ENCODE measurements at places on chromosomes 5 and 9.

DNA sequence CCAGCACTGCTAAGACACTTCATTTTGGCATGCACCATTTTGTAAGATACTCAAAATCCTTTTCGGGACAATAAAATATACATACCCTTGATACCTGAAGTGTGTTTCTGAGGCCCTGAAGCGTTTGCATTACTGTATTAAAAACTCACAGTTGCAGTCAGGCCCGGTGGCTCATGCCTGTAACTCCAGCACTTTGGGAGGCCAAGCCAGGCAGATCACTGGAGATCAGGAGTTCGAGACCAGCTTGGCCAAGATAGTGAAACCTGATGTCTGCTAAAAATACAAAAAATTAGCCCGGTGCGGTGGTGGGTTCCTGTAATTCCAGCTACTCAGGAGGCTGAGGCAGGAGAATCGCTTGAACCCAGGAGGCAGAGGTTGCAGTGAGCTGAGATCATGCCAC, 2.5 kb upstream of the EIF4EBP3 start:
- DNase-seq, result no peak

GRCh38 chr5:8826508-8826907, 719.4 kb downstream of the SEMA5A start:
- DNase-seq, result no peak

DNA sequence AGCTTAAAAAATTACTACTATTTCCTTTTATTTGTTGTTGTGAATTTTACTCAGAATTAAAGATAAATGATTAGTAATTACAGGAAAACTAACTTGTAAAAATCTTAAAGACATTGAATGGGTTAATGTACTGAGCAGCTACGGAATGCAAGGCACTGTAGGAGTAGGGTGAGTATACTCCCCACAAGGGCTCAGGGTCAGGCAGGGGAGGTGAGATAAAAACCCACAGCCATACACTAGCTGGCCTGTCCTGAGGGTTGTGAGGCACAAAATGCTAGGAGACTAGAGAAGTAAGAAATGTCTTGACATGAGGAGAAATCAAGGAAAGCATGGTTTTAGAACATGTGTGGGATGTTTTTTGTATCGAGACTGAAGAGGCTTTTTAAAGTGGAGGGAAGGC, 13.4 kb downstream of the ZBED3 start:
- no peak for DNase-seq

GRCh38 chr5:71828291-71829040, 109.4 kb downstream of the CARTPT start:
- DNase-seq, result no peak

GRCh38 chr5:171599411-171599810, 180.0 kb downstream of the FGF18 start:
- no peak for DNase-seq

DNA sequence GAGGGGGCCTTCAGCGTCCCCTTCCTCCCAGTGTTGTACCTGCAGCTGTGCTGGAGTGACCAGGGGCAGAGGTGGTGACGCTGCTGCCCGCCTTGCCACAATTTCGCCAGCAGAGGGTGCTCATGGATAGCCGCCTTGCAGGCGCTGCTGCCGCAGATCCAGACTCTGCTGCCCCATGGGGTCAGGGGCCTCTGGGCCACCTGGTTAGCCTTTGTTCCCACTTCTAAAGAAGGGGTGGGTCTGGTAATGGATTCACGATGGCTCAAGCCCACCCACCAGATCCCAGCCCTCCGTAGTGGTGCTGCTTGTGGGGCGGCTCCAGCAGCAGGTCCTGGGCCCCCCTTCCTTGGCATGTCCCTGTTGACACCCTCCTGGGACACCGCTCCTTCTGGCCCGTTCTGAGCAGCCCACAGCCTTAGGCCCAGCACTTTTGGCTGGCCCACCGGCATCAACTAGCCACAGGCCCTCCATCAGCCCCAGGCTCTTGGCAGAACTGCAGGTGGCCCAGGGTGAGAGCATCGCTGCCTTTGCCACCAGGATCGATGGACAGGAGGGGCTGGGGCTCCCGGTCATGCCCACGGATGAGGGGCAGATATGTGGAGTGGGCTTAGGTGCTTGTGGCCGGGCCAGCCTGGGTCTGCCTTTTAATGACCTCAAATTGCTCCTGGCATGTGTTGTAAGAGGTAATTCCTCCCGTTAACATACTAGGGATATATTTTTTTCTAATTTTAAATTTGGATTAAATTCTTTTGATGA, 57.2 kb downstream of the COL5A1 start:
- peak; percentile 21 for DNase-seq

GRCh38 chr5:66863243-66864170, 267.3 kb downstream of the MAST4 start:
- DNase-seq, result no peak

- no peak for DNase-seq
These were observed 2.6 kb upstream of the ENC1 start for GRCh38 chr5:74643111-74643562.

GRCh38 chr9:83665580-83666200, 42.1 kb downstream of the UBQLN1 start:
- no peak for DNase-seq

GRCh38 chr5:17411436-17412402, 86.3 kb upstream of the TAF11L2 start:
- no peak for DNase-seq

DNA sequence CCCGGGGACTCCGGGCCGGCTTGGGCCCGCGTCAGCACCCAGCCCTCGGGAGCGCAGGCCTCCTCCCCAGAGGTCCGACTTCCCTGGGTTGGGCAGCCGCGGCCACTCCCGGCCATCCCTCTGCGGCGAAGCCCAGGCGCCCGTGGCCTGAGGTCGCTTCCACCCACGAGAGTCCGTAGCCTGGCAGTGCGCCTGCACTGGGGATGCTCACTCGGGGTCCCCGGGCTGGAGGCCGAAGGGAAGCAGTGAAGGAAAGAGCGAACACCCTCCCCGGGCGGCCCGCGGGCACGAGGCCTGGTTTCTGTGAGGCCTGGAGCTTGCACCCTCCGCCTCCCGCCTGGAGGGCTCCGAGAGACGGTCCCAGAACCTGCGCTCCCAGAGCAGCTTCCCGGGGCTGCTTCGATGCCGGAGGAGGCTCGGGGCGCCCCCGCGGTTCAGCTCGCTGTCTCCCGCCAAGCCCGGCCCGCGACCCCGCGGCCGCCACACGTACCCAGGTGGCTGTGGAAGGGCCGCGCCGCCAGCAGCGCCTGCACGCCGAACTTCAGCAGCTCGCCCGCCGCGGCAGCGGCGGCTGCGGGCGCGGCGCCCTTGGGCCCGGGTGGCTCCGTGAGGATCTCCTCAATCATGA, 607 bp downstream of the BARX1 start:
- no peak for DNase-seq

DNA sequence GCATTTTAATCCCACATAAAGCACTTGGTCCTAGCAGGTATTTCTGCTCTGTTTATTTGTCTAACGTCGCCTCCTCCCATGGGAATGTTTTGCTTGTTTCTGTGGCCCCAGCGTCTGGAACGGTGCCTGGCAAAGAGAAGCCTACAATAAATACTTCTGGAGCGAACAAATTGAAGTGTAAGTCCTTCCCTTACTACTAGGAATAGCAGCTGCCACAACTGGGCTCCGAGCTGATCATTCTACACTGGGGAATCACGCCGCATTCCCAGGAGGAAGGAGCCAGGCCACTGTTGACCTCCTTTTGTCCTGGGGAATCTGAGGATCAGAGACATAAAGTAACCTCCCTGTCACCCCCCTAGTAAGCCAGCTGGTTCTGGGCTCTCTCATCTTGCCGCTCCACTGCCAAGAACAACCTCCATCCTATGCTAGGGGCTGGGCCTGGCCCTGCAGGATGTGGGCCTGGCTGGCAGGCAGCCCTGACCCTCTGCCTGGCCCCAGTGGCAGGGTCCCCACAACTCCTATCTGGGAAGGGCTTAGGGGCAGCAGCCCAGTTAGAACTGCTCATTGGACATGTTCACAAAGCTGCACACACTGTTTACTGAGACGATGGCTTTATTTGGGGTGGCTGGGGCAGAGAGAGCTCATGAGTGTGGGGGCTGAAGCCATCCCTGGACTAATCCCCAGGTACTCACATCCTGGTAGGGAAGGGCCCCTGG, 82.8 kb downstream of the GTF3C4 start:
- DNase-seq, result no peak

GRCh38 chr5:170357955-170358444, 31.2 kb downstream of the KCNMB1 start:
- DNase-seq, result no peak
